Panc1 (cell line): ENCODE measurements at places on chromosomes 12 and 14.

DNA sequence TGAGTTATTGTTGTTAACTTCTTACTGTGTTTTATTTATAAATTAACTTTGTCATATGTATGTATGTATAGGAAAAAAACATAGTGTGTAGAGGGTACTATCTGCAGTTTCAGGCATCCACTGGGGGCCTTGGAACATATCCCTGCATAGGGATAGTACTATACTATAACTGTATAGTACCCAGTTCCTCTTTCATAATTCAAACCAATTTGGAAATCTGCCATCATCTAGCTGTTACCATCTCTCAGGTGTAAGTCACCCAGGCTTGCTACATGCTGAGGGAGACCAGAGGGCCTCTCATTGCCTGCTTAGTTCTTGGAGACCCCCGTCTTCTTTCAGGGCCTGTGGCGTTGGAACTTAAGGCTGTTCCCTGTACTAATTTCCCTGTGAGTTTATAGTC is 12.9 kb upstream of the DCD start:
- no peak for DNase-seq

DNA sequence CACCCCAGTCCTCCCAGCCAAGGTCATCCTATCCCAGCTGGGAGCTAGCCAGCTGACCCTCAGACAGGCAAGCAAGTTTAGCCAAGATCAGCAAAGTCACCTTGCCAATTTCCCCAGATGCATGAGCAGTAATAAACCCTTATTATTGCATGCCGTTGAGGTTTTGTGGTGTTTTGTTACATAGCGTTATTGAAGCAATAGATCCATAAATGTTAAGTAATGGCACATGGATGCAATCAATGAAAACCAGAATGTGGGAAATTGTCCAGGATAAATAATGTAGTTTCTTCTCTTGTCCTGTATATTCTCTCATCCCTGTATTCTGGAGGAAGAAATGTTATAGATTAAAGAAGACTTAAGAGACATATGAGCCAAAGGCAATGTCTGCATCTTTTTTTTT is 18.0 kb upstream of the TMEM260 start:
- no peak for DNase-seq

GRCh38 chr14:92500491-92500941 is 13.1 kb upstream of the RIN3 start:
- DNase-seq = no peak

DNA sequence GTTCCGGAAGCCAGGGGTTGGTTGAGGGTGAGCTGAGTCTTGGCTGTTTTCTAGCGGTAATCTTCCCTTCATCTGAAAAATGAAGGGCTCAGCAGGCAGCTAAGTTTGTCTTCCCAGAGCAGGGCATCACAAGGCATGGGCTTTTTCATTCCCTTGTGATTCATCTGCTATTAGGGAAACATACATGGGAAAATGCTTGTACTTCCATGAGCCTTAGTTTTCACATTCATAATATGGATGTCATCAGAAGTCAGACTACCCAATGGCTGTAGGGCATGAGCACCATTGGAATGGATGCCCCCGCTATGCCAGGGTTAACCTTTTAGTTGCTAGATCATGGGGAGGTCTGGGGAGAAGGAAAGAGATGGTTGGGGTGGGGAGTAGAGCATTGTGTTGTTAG is 18.7 kb downstream of the HELB start:
- DNase-seq = no peak

GRCh38 chr14:95052016-95052585 is 105.2 kb downstream of the DICER1 start:
- no peak for DNase-seq

- DNase-seq = no peak
Measured at GRCh38 chr12:125178222-125178621, 113.0 kb downstream of the AACS start.

DNA sequence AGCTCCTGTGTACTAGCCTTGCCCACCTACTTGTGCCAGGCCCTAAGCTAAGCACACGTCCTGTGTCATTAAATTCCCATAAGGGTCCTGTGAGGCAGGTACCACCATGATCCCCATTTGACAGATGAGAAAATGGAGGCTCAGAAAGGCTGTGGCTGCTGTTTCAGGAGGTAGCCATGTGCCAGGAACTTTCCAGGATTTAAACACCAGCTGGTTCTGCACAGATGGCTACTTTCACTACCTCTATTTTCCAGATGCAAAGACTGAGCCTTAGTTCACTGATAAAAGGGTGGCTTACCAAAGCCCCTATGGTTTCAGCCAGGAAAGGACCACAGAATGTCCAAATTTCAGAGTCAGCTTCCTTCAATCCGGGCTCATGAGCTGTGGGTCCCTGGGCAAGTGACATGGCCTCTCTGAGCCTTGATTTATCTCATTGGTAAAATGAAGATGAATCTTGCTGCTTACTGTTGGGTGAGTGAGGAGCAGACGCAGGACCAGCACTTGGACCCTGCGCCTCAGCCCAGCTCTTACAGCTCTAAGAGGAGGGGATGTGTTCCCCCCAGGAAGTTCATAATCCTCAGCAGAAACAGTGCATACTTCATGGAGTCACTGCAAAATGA is 23.5 kb downstream of the CMKLR1 start:
- no peak for DNase-seq

- no peak for DNase-seq
Measured at GRCh38 chr12:82458101-82458500, 99.8 kb downstream of the METTL25 start.

- no peak for DNase-seq
Measured at GRCh38 chr12:21828779-21829178, 54.3 kb upstream of the KCNJ8 start.

GRCh38 chr12:126518596-126519200 is 1453.5 kb downstream of the AACS start:
- peak; percentile 22 for DNase-seq

GRCh38 chr12:99984271-99985128 is at the start of gene ANKS1B:
Gene ANKS1B (minus strand): TSS chr12:99984936. CDS start chr12:99984237, 699 bp downstream.
- DNase-seq = no peak

DNA sequence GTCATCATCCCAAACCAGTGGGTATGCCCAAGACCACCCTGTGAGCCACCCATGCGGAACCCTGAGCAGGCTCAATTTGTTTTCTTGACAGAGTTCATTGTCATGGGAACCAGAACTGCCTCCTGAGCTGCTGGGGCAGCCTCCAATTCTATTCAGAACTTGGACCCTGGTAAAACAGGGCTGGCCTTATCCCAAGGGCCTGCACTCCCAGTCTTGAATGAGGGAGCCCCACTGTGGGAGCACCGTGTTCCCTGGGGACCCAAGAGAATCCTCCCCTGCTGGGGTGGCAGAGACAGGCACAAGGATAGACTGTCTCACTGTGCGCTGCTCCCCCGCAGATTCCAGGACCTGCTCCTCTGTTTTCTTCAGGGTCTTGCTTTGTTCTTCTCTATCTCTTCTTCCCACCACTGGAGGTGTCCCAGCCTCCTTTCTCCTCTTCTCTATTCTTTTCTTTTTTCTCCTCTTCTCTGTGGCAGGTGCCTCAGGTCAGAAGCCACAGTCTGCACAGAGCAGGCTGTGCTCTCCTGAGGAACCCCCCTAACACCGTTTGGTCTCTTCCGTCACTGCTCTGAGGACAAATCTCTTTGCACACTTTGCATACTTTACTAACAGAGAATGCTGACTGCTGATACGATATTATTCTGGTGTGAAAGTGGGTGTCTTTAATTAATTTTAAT is 31.2 kb upstream of the CHPT1 start:
- no peak for DNase-seq

DNA sequence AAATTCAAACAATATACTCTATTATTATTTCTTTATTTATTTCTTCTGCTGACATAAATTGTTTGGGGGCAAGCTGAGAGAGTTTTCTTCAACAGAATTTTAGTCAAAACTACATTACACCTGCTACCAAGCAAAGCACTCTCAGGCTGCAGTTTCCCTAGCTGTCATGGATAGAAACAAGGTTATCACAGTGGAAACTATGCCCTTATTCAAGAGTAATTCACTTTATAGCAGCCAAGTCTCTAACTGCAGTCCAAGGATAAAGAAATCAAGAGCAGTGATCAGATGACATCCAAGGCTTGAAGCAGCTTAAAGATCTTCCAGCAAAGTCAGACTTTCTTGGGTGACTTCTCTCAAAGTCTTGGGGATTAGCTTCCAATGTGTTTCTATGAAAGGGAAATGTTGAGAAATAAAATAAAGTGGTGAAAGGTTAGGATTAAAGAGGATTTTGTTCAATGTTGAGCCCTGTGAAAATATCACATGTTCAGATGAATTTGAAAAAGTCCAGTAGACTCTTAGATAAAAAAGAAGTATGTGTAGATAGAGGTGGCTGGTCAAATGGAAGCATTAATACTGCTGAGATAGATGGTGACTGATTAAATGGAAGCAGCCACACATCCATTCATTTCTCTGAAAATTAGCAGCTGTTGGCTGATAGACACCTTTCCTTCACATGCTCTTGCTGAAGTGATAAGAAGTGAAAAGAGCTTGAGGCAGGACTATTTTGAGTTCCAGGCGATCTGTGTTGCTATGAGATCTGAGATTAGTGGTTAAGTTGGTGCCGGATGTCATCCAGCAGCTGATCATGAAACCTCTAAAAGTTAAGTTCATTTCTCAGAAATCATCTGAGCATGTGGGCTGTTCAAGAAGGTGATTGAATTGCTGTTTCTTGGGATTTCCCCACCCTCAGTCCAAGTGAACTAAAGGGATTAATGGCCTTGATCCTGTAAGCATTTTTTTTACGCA is 257.8 kb upstream of the BTG1 start:
- DNase-seq = no peak

DNA sequence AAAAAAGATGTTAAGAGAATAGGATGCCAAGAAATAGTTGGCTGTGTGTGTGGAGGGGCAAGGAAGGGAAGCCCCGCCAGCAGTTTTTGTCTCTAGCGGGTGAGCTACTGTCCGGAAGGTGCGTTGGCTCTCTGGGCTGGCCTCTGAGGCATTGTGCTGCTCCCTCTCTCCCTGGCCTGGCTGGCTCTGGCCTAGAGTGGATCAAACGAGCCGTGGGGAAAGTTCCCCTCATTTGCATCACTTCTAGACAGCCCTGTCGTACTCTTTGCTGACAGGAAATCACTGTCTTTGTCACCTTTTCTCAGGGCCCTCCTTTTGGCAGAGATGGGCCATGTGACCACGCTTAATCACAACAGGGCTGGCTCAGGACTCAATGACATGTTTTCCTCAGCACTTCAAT is 236.1 kb upstream of the NPAS3 start:
- DNase-seq = no peak

GRCh38 chr14:37056473-37056872 is 115.9 kb downstream of the SLC25A21 start:
- DNase-seq = no peak

GRCh38 chr14:80315681-80316080 is 104.4 kb upstream of the DIO2 start:
- DNase-seq = no peak

DNA sequence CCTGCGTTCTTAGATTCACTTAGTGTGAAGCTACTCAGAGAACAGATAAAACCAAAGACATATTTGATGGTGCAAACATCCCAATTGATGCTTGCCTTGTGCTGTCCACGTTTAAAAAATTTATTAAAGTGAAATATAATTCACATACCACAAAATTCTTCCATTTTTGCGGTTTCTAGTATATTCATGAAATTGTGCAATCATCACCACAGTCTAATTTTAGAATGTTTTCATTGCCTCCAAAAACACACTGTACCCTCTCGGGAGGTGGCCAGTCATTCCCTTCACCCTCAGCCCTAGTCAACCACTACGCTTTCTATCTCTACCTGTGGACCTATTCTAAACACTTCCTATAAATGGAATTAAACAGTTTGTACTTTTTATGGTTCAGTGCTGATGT is 1109.2 kb downstream of the FLRT2 start:
- DNase-seq = no peak

GRCh38 chr14:104856157-104856868 is 8.8 kb upstream of the CEP170B start:
- no peak for DNase-seq

DNA sequence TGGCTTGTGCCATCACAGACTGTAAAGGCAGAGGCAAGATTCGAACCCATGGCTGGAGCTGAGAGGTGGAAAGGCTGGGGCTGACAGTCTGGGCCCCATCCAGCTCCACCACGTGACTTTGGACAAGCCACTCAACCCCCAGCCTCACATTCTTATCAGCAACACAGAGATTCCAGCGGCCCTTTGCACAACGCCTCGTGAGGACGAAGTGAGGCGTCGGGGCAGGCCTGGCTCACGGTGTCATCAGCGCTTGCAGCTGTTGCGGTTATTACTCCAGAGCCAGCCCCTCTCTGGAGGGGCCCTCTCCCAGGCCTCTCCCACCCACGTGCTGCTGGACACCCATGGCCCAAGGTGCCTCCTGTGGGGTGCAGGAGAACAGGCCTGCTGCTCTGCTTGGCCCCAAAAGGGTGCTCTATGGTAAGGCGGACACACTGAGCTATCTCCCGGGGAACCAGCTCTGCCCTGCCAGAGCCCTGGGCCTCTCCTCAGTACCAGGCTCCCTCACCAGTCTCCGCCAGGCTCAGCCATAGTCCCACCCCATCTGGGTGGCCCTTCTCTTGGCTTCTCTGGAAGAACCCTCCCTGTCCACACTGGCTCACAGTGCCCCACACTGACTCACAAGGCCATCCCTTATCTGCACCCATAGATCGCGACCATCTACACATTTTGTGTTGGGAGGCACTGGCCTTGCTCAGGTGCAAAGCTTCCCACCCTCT is 21.1 kb downstream of the CHGA start:
- no peak for DNase-seq

- DNase-seq = no peak
Measured at GRCh38 chr12:132624910-132625630, 6.5 kb downstream of the P2RX2 start.

- DNase-seq = no peak
Measured at GRCh38 chr14:26286081-26286912, 311.5 kb downstream of the NOVA1 start.

- no peak for DNase-seq
Measured at GRCh38 chr12:53530920-53531319, 23.6 kb upstream of the NPFF start.

DNA sequence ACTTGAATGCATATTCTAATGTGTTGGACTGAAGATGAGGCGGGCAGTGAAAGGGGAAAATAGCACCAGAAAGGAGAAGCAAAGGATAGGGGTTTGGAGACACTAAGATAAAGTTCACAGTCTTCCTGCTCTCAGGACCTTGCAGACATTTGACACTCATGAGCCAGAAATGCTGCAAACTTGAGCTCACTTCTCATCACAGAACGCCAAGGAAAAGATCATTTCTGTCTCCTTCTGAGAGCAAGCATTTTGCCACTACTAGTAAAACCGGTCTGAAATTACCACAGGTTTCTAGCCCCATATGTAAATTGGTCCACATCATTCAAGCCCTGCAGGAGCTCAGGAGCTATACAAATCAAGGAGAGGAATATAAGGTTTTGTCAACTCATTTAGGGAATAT is 44.6 kb upstream of the ANO2 start:
- DNase-seq = no peak

DNA sequence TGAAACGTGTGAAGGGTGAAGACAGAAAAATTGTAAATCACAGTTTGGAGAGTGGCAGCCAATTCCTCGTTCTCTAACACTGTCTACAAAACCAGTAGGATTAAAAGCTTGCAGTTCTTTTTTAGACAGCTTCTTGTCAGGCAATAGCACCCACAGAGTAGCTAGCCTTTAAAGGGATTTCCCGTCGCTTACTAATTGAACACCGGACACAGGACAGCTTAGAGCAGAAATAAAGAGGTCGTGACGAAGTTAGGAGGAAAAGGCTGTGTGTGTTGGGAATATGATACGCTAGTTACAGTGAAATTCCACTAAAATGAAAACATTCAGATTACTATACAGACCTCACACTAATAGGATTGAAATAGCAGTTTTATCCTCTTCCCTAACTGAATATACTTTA is 149.1 kb upstream of the FLRT2 start:
- DNase-seq = no peak

GRCh38 chr14:83894568-83894967 is 1635.4 kb upstream of the FLRT2 start:
- no peak for DNase-seq
